Right cardiac atrium (tissue), 5 donors: ENCODE measurements at places on chromosomes 16 and 17. TPM values are rescaled to one million over a fixed set of nuclear protein-coding genes. Genes with fewer than 3 reads are reported as not detected.

DNA sequence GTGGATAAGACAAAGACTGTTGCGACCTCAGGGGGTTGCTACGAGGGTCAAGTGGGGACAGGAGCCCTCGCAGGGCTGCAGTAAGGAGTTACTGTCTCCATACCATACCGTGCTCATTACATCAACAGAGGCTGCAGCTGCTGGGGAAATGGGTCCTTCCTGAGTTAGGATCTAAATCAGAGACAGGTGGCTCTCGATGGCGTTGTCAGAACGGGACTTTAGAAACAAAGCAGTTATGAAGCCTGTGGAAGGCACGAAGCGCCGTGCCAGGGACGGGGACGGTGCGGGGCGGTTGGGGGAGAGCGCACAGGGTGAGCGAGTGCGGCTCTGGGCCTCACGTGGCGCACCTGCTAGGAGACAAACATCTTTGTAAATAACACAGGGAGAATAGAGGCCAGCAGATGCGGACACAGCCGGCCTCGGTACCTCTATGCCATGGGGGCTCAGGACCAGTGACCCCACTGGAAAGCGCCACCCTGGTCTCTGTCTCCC lies 34.4 kb downstream of the ZCCHC14 start:
- DNase-seq, result no peak

The OTOP2 gene
- polyA plus RNA-seq, result not detected

The VMO1 gene
- polyA plus RNA-seq, result 0.70 TPM

DNA sequence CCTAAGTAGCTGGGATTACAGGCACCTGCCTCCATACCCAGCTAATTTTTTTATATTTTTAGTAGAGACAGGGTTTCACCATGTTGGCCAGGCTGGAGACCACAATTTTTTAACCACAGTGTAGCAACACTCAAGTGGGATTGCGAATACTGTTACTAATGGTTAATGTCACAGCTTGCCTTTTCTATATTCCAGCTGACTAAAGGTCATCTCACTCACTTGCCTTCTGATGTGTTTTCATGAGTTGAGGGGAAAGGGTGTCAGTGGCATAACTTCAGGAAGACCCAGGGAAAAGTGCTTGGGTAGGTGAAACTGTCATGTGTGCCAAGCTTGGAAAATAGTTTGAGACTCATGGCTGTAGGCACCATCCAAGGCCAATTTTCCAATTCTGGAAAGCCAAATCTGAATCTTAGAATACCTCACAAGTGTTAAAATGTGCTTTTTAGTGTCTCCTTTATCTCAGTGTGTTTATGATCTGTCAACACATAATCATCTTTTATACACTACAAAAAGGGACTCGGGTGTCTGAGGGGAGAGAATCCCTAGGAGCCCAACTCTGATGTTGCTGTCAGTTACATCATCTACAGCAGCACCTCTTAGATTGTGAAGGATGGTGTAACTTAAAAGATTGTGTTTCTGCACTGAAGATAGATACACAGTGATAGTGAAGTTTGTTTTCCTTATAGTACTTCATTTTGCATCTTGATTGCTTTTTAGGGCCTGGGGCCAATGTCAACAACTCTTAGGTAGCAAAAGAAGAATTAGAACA lies 27.1 kb downstream of the OGFOD1 start:
- no peak for DNase-seq

DNA sequence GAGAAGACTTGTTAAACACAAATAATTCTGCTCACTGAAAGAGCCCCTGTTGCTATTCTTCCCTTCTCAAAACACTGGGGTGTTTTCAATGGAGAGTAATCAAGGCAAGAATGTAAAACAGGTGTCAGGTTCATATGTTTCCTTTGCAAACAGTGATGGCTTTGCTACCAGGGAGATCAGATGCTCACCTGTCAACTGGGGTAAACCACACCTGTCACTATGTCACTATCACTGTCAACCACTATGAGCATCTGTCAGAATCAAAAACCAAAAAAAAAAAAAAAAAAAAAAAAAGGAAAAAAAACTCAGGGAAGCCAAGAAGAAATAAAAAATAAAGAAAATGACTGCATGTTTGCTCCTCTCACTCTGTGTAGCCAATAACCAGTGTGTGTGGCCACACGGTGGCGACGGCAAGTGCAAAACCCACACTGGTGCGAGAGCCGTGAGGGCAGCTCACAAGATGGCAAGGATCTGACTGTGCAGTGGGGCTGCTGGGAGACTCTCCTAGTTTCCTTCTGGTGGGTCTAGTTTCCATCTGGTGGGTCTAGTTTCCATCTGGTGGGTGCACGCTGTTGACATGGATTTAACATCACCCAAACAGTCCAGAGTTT lies 22.7 kb downstream of the USP22 start:
- DNase-seq, result no peak

- no peak for DNase-seq
These were observed 509.0 kb upstream of the KIF2B start for GRCh38 chr17:53313746-53314145.

DNA sequence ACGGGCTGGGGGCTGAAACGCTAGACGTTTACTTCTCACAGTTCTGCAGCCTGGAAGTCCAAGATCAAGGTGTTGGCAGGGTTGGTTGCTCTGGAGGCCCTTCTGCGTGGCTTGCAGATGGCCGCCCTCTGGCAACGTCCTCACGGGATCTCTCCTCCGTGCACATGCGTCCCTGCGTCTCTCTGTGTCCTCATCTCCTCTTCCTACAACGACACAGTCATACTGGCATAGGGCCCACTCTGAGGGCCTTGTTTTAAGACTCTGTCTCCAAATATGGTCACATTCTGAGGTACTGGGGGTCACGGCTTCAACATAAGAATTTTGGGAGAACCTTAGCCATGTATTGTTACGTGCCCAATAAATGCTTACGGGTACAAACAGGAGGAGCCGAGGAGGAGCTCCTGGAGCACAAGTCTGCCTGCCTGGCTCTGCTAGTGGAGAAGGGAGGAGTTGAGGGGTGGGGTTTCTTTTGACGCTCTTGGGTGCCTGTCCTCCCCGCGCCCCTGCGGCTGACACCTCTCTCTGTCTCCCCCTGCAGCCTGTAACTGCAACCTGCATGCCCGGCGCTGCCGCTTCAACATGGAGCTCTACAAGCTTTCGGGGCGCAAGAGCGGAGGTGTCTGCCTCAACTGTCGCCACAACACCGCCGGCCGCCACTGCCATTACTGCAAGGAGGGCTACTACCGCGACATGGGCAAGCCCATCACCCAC lies 141.1 kb downstream of the NTN1 start:
- DNase-seq, result peak; percentile 68

DNA sequence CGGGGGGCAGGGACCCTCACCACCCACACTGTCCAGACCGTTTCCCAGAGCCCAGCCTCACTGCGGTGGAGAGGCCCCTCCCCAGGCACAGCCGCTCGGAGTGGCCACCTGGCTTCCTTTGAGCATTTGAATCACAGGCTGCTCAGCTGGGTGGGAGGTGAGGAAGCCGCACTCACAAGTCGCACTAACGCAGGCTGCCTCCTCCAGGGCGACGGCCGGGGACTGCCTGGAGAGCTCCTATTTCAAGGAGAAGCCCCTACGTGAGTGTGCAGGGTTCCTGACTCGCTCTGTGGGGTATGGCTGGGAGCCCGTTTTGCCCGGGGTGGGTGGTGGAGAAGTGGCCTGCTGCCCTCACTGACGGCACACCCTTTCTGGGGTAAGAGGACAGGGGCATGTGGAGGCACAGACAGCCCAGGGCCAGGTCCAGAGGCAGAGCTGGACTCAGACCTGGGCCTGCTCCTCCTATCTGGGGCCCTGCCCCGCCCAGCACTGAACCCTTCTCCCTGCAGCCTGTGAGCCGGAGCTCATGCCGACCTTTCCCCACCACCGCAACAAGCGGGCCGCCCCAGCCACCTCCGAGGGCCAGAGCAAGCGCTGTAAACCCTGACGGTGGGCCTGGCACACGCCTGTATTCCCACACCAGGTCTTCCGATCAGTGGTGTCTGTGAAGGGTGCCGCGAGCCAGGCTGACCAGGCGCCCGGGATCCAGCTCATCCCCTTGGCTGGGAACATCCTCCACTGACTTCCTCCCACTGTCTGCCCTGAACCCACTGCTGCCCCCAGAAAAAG lies 6.2 kb downstream of the SPATA2L start:
- DNase-seq, result no peak

DNA sequence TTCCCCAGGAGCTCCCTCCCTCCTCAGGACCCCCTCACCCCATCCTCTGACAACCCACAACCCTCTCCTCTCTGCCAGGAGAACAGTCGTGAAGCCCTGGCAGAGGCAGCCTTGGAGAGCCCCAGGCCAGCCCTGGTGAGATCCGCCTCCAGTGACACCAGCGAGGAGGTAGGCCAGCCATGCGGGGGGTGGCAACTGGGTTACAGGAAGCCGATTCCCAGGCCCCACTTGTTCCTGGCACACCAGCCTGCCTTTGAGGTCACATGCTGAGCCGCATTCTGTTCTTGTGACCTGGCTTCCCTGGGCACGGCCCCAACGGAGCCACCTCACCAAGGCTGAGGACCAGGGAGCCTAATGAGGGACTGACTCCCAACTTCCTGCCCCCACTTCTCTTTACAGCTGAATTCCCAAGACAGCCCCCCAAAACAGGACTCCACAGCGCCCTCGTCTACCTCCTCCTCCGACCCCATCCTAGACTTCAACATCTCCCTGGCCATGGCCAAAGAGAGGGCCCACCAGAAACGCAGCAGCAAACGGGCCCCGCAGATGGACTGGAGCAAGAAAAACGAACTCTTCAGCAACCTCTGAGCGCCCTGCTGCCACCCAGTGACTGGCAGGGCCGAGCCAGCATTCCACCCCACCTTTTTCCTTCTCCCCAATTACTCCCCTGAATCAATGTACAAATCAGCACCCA lies 7.9 kb downstream of the NAT9 start:
- DNase-seq, result peak; percentile 79

The SLC52A1 gene
- polyA plus RNA-seq, result not detected
